ENCODE measurements at places on chromosomes 1 and 21. TPM values are rescaled to one million over a fixed set of nuclear protein-coding genes. Genes with fewer than 3 reads are reported as not detected.

Gene ITLN1
- not detected for total RNA-seq

Gene CCDC17
- 1.6 TPM for total RNA-seq

Gene TSPAN1
- not detected for total RNA-seq

Gene CRYBG2
- total RNA-seq, result not detected

Gene PTAFR
- total RNA-seq, result 37.8 TPM

Gene REN
- not detected for total RNA-seq

Gene CRP
- total RNA-seq, result not detected

Gene CFHR4
- not detected for total RNA-seq

Gene OR2T11
- total RNA-seq, result not detected

Gene PAQR6
- 7.6 TPM for total RNA-seq

Gene C4BPA
- not detected for total RNA-seq

- no peaks in the 10 kb centered on the region for H3K27me3 ChIP-seq
- H3K36me3 ChIP-seq, result peaks cover 66% of the 10 kb centered on the region
- DNase-seq, result no peak
- peak overlapping the region; percentile 29 for H3K27ac ChIP-seq
These were observed 60.3 kb downstream of the CD46 start for GRCh38 chr1:207811920-207812720.

DNA sequence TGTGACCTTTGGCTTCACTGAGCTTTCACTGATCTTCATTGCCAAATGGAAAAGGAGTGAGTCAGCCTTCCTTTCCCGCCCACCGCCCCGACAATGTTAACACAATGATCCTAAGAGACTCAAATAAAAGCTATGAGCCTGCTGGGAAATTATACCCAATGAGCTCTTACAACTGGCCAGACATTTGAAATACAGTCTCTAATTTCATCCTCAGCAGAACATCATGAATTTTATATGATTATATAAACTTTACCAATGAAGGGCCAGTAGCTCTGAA is 252.5 kb downstream of the SIPA1L2 start:
- DNase-seq, result no peak
- H3K27ac ChIP-seq, result no peak overlapping the region
- H3K4me3 ChIP-seq, result no peak overlapping the region
- H3K27me3 ChIP-seq, result no peaks in the 10 kb centered on the region
- H3K36me3 ChIP-seq, result no peaks in the 10 kb centered on the region

- H3K4me3 ChIP-seq, result no peak overlapping the region
- H3K36me3 ChIP-seq, result no peaks in the 10 kb centered on the region
- no peaks in the 10 kb centered on the region for H3K4me1 ChIP-seq
- H3K27ac ChIP-seq, result no peak overlapping the region
- DNase-seq, result no peak
These were observed 93.5 kb downstream of the LTN1 start for GRCh38 chr21:28899220-28899619.

- H3K27me3 ChIP-seq, result no peaks in the 10 kb centered on the region
- no peaks in the 10 kb centered on the region for H3K36me3 ChIP-seq
- no peak for DNase-seq
- H3K4me1 ChIP-seq, result no peaks in the 10 kb centered on the region
- H3K4me3 ChIP-seq, result no peak overlapping the region
- H3K27ac ChIP-seq, result no peak overlapping the region
These were observed 183.0 kb downstream of the CYYR1 start for GRCh38 chr21:26389971-26390641.

DNA sequence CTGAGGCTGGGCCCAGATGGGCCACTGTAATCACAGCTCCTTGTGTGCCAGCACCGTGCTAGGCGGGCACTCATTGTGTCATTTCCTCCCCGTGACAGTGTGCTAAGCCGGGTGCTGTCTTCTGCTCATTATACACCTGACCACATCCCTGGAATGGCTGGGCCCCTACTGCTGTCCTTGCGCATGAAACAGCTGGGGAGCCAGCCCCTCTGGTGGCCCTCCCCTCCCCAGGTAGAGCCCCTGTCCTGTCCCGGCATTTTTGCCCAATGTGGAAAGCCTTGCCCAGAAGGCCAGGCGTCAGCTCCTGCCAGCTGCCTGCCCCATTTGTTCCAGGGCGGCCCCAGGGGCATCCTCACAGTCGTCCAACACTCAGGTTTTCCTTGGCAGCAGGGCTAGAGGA is 107.4 kb upstream of the CASZ1 start:
- no peaks in the 10 kb centered on the region for H3K36me3 ChIP-seq
- peaks cover 5% of the 10 kb centered on the region for H3K4me1 ChIP-seq
- no peaks in the 10 kb centered on the region for H3K27me3 ChIP-seq

GRCh38 chr1:239682960-239683359 is 296.6 kb downstream of the CHRM3 start:
- H3K27me3 ChIP-seq, result no peaks in the 10 kb centered on the region
- no peaks in the 10 kb centered on the region for H3K36me3 ChIP-seq
- no peak for DNase-seq
- H3K4me1 ChIP-seq, result no peaks in the 10 kb centered on the region
- H3K4me3 ChIP-seq, result no peak overlapping the region

DNA sequence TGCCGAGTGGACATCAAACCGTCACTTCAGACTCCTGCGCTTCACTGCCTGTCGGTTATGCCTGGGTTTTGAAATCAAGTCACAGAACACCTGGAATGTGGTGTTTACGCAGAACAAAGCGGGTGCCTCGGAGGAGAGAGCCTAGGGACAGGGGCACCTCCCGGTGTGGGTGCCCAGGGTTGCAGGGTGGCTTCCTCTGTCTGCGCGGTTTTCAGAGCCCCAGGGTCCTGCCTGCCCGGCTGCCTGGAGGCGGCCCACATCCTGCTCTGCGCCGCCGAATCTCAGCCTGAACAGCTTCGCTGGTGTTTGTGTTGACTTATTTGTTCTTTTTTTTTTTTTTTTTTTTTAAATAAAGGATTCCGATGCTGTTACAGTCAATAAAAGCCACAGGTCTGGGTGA is 113.5 kb upstream of the COL6A1 start:
- no peaks in the 10 kb centered on the region for H3K36me3 ChIP-seq
- no peaks in the 10 kb centered on the region for H3K4me1 ChIP-seq
- no peak overlapping the region for H3K27ac ChIP-seq
- no peak for DNase-seq
- no peaks in the 10 kb centered on the region for H3K27me3 ChIP-seq

GRCh38 chr21:15064576-15065391 is at the start of gene NRIP1:
Gene NRIP1, minus strand, starts transcription at chr21:15065000. Its CDS starts 96,808 bp downstream, at chr21:14968192.
- peaks cover 3% of the 10 kb centered on the region for H3K4me1 ChIP-seq
- no peak within 1 kb of the TSS for H3K4me3 ChIP-seq
- no peaks in the 10 kb centered on the region for H3K36me3 ChIP-seq
- no peak within 1 kb of the TSS for H3K27ac ChIP-seq
- no peak for DNase-seq
- no peaks in the 10 kb centered on the region for H3K27me3 ChIP-seq

DNA sequence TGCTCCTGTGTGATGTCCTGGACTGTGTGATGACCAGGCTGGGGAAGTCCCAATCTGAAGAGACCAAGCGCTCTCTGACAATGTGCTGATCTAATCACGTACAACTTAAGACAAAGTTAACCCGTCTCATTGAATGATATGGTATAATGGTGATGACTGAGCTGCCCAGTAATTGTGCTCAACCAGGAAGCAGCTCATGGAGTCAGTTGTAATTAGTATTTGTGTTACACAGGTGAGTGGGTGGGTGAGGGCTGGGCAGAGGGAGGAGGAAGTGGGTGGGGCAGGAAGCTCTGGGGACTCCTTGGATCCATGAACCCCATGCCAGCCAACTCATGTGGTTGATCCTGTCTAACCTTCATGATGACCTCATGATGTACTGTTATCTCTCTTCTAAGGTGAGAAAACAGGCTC is 8.7 kb upstream of the ECE1 start:
- no peaks in the 10 kb centered on the region for H3K27me3 ChIP-seq
- peaks cover 91% of the 10 kb centered on the region for H3K4me1 ChIP-seq
- H3K36me3 ChIP-seq, result no peaks in the 10 kb centered on the region
- H3K4me3 ChIP-seq, result no peak overlapping the region
- DNase-seq, result no peak
- peak overlapping the region; percentile 98 for H3K27ac ChIP-seq

- no peak for DNase-seq
- no peak overlapping the region for H3K4me3 ChIP-seq
- no peaks in the 10 kb centered on the region for H3K36me3 ChIP-seq
- no peaks in the 10 kb centered on the region for H3K4me1 ChIP-seq
- H3K27me3 ChIP-seq, result no peaks in the 10 kb centered on the region
These were observed 12.5 kb upstream of the PKP1 start for GRCh38 chr1:201270616-201271390.

GRCh38 chr1:246725191-246725590 is 982 bp downstream of the SCCPDH start:
- H3K4me3 ChIP-seq, result peak overlapping the region; percentile 94
- peaks cover 16% of the 10 kb centered on the region for H3K4me1 ChIP-seq
- H3K27ac ChIP-seq, result peak overlapping the region; percentile 61
- H3K36me3 ChIP-seq, result peaks cover 28% of the 10 kb centered on the region
- no peaks in the 10 kb centered on the region for H3K27me3 ChIP-seq

DNA sequence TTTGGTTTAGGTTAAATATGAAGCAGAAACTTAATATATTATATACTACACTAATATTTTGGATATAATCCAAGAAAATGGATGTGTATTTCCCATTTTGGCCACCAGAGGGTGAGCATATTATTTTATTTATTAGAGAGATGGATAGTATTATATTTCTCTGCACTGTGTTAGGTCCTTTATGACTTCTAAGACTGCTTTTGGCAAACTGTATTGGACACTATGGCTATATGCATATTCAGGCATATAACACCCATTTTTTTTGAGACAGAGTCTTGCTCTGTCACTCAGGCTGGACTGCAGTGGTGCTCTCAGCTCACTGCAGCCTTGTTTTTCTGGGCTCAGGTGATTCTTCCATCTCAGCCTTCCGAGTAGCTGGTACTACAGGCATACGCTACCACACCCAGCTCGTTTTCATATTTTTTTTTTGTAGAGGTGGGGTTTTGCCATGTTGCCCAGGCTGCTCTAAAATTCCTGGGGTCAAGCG is 17.8 kb upstream of the PGM1 start:
- DNase-seq, result peak; percentile 77
- no peaks in the 10 kb centered on the region for H3K27me3 ChIP-seq
- no peak overlapping the region for H3K4me3 ChIP-seq

DNA sequence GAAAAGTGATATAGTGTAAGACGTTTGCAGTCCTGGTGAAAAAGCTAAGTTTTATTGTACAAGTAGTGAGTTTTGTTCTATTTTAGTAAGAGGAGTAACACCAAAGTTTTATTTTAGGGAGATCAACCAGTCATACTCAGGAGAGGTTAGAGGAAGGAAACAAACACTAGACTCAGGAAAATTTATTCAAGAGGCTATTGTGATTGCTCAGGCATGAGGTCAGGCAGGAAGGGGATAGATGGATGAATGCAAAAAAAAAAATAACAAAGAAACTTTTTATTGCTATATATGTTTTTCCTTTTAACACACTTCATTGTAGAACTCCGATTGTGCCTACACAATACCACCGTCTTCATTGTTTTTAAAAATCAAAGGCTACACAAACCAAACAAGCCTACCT is 189.0 kb downstream of the LYPLAL1 start:
- H3K36me3 ChIP-seq, result no peaks in the 10 kb centered on the region
- DNase-seq, result no peak
- no peaks in the 10 kb centered on the region for H3K4me1 ChIP-seq
- no peak overlapping the region for H3K4me3 ChIP-seq

DNA sequence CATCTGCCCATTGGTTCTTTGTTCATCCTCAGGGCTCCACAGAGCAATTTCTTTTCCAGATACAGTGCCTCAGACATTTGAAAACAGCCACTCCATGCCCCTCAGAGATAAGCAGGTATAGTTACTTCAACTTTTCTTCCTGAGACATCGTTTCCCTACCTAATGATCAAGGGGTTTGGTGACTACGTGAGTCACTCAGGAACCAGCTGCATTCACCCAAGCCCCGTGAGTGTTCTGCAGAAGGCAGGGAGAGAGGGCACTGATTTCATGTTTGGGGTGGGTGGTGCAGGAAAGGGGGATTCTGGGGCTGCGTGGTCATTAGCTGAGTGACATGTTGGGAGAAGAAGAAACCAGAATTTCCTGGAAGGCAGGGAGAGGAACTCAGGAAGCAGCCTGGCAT is 25.0 kb downstream of the NCF2 start:
- no peaks in the 10 kb centered on the region for H3K27me3 ChIP-seq
- DNase-seq, result no peak
- no peak overlapping the region for H3K4me3 ChIP-seq

- DNase-seq, result no peak
- H3K4me1 ChIP-seq, result peaks cover 84% of the 10 kb centered on the region
- no peak overlapping the region for H3K27ac ChIP-seq
These were observed 115.1 kb downstream of the RABGAP1L start for GRCh38 chr1:174274452-174274851.

DNA sequence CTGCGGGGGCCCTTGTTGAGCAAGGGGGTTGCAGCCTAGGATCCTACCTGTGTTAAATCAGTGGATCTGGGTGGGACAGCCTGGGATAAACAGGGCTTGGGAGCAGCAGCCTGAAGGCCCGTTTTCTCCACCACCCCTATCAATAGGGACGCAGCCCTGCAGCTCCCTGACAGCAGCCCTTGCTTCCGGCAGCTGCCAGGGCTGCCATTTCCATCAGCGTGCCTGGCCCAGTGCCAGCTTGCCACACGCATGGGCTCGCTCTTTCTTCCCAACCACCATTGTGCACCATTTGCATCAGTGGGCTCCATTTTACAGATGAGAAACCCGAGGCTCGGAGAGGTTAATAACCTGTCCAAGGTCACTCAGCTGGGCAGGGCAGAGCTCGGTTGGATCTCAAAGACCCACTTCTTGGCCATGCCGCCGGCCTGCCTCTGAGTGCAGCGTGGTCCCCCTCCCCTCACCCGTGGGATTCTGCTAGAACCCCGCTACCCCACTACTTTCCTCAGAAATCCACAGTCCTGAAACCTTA is 3.8 kb downstream of the WNT4 start:
- H3K4me1 ChIP-seq, result no peaks in the 10 kb centered on the region
- H3K27ac ChIP-seq, result no peak overlapping the region
- H3K27me3 ChIP-seq, result no peaks in the 10 kb centered on the region
- H3K36me3 ChIP-seq, result no peaks in the 10 kb centered on the region
- no peak overlapping the region for H3K4me3 ChIP-seq

GRCh38 chr1:230868736-230869385 is 540 bp upstream of the C1orf198 start:
- peak; percentile 46 for DNase-seq
- H3K27ac ChIP-seq, result no peak overlapping the region
- peak overlapping the region; percentile 53 for H3K4me3 ChIP-seq
- no peaks in the 10 kb centered on the region for H3K27me3 ChIP-seq
- peaks cover 15% of the 10 kb centered on the region for H3K4me1 ChIP-seq
- H3K36me3 ChIP-seq, result no peaks in the 10 kb centered on the region

- peaks cover 6% of the 10 kb centered on the region for H3K36me3 ChIP-seq
- peak overlapping the region; percentile 95 for H3K27ac ChIP-seq
- peaks cover 89% of the 10 kb centered on the region for H3K4me1 ChIP-seq
- DNase-seq, result peak; percentile 58
These were observed 11.5 kb downstream of the MCL1 start for GRCh38 chr1:150567717-150568593.

GRCh38 chr1:31812158-31812829 is 3.5 kb downstream of the SPOCD1 start:
- H3K27ac ChIP-seq, result no peak overlapping the region
- DNase-seq, result no peak
- H3K27me3 ChIP-seq, result no peaks in the 10 kb centered on the region
- H3K4me3 ChIP-seq, result no peak overlapping the region

All from Karpas-422 (cell line).